ENCODE measurements at places on chromosomes 5 and 9.

DNA sequence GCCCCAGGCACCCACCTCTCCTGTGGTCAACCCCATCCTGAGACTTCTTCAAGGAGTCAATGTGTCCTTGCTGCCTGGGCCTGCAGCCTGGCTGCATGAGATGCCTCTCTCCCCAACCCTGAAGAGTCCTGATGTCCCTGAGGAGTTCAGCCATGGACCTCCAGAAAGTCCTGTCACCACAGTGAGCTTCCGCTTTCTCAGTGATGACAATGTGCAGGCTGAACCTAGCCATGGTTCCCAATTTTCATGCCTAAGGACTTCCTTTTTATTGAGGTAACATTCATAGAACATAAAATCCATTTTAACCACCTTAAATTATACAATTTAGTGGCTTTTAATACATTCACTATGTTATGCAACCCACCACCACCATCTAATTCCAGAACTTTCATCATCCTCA, 29.1 kb downstream of the DAP start:
- no peak for DNase-seq

GRCh38 chr9:91751922-91752321, 198.1 kb downstream of the ROR2 start:
- no peak for DNase-seq

GRCh38 chr5:146273109-146273508, 65.5 kb upstream of the POU4F3 start:
- DNase-seq, result no peak

DNA sequence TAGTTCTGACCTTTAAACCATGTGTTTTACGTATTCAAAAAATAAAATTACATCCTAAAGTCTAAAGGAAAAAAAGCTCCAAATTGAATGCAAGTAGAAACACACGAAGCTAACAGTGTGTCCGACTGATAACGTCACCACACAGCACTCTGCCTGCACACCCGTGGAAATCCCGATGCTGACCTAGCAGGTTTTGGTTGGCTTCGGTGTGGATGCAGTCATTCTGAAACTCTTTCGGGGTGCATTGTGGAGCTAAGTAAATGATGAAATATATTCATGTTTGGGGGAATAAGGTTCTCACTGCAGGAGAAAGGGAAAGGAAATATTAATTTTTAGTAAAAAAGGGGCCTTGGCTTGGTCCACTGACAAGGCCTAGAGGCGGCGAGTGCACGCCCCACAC, 2.0 kb downstream of the RASGEF1C start:
- DNase-seq, result no peak

GRCh38 chr5:5304361-5305020, 118.0 kb upstream of the ICE1 start:
- no peak for DNase-seq

DNA sequence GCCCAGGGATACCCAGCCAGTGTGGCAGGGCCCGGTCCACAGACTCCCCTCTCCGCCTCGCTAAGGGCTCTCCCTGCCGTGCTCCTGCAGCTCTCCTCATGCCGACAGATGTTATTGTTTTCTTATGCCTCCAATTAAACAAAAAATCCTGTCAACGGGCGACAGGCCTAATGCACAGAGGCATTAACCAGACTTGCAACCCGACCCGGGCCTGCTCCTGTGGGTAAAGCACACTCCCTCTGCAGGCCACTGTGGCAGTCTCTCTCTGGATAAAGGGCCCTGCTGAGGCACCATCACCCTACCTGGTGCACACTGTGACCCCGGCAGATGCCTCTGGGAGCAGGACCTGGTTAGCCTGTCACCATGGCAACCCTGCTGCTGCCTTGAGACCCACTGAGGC, 27.5 kb upstream of the HAND1 start:
- DNase-seq, result no peak

DNA sequence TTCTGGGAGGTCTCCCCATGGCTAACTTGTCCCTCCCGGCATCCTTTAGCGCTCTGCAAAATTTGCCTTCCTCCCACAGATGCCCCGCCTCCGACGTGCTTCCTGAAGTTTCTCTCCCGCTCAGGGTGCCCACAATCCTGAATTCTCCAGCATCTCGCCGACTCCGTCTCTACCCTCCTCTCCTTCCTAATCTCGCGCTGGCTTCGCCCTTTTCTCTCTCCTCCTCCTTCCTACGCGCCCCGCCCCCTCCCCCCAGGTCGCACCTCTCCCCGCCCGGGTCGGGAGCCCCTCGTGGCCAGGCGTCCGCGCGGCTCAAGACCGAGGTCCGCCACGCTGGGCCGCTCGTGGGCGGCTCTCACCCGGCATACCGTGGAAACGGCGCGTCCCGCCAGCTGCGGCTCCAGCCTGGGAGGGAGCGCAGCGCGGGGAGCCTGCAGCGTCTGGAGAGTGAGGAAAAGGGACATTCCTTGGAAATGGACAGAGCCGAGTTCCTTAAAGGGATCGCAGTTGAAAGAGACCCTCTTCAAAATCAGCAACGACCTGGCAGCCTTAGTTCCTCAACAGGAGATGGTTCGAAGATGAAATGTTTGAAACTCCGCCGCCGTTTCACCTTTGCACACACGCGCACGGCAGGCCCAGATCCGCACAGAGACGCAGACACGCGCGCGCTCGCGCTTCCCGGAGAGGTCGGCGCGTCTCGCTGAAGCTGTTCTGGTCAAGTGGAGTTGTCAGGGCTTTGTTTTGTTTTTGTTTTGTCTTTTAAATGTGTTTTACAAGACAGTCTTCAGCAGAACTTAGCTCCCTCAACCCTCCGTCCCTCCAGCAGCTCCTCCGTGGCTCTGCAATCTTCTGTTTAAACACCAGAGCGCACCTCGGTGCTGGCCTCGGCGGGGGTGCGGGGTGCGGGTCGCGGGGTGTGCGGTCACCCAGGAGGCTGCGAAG, 5.0 kb upstream of the IRX2 start:
- peak; percentile 65 for DNase-seq

DNA sequence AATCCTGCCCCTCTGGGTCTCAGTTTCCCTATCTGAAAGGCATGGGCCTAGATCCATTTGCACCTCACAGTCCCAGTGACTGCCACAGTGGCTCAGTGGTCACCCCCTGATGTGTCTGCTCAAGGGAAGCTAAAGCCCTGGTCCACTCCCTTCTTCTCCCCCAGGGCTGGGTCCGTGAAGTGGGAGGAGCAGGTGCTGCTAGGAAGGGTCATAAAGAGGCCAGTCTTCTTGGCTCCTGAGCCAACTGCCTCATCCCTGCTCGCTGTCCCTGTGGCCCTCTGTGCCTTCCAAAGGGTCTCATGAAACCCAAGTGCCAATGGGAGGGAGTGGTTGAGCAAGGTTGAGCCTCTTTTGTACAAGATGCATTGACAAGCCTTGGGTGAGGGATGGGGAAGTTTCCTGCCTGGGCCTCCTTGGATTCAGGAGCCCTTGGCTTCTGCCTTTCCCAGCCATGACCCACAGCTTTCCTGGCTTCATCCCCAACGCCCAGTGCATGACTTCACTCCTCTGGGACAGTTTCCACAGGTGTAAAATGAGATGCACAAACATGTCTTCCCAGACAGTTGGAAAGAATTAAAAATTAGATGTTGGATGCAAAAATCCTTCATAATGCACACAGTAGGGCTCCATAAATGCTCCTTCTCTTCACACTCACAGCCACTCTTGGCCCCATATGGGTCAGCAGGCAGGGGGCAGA, 1.6 kb upstream of the SLC6A7 start:
- no peak for DNase-seq

GRCh38 chr9:83406921-83407320, 131.3 kb downstream of the FRMD3 start:
- DNase-seq, result no peak
